ENCODE measurements at places on chromosomes 1 and 21. TPM values are rescaled to one million over a fixed set of nuclear protein-coding genes. Genes with fewer than 3 reads are reported as not detected.

DNA sequence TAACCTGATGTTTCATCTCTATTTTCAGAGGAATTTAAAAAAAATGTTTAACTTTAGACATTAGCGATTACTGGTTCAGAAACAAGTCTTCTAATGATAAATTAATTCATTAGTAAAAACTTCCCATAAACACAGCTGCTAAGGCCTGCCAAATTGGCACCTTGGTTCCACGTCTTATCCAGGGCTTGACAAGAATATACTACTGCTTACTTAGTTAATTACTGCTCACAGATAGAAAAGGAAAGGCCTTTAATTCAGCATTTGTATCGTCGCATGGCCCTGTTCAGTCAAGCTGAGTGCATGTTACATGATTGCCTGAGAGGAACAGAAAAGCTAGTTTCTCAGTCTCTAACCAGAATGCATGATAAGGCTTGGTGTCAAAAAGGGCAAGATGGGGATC lies 84.6 kb downstream of the ADGRL2 start:
- peaks cover 31% of the 10 kb centered on the region for H3K4me1 ChIP-seq
- peaks cover 2% of the 10 kb centered on the region for H3K36me3 ChIP-seq
- H3K4me3 ChIP-seq, result no peak overlapping the region
- no peaks in the 10 kb centered on the region for H3K27me3 ChIP-seq
- no peak overlapping the region for H3K27ac ChIP-seq

The FCRLA gene
- total RNA-seq, result not detected

The CAPN8 gene
- total RNA-seq, result not detected

The ASCL5 gene
- not detected for total RNA-seq

- H3K36me3 ChIP-seq, result peaks cover 6% of the 10 kb centered on the region
- peaks cover 12% of the 10 kb centered on the region for H3K4me1 ChIP-seq
- DNase-seq, result no peak
- H3K4me3 ChIP-seq, result no peak overlapping the region
- no peaks in the 10 kb centered on the region for H3K27me3 ChIP-seq
Observed at GRCh38 chr21:16587141-16587581, 857.4 kb downstream of the USP25 start.

DNA sequence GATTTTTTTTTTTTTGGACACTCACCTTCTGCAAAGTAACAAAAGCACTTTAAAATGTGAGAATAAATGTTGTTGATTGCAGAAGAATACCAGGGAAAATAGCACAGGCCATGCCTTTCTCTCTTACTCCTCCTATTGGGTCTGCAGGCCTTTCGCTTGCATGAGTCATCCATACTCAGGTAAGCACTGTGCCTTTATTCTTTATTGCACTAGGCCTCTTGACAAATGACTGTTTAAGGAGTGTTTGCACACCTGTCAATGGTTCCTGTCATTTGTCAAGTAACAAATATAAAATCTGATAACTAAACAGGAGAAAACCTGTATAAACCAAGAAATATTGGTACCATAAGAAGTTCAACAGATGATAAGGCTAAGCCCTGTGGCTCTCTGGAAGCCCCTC lies 106.5 kb downstream of the RGS7 start:
- H3K27ac ChIP-seq, result no peak overlapping the region
- no peak for DNase-seq
- no peaks in the 10 kb centered on the region for H3K27me3 ChIP-seq
- H3K36me3 ChIP-seq, result no peaks in the 10 kb centered on the region
- peaks cover 3% of the 10 kb centered on the region for H3K4me1 ChIP-seq

The CD247 gene
- 0.36 TPM for total RNA-seq

The SPRR2B gene
- total RNA-seq, result not detected

The LPAR3 gene
- 0.99 TPM for total RNA-seq

- peak overlapping the region; percentile 65 for H3K27ac ChIP-seq
- no peak overlapping the region for H3K4me3 ChIP-seq
- H3K4me1 ChIP-seq, result peaks cover 10% of the 10 kb centered on the region
- H3K36me3 ChIP-seq, result peaks cover 61% of the 10 kb centered on the region
Observed at GRCh38 chr1:200659269-200659668, 10.4 kb downstream of the DDX59 start.

GRCh38 chr21:39555911-39556590 lies 56.7 kb upstream of the B3GALT5 start:
- no peaks in the 10 kb centered on the region for H3K36me3 ChIP-seq
- DNase-seq, result no peak
- no peak overlapping the region for H3K27ac ChIP-seq
- no peaks in the 10 kb centered on the region for H3K27me3 ChIP-seq
- no peak overlapping the region for H3K4me3 ChIP-seq
- H3K4me1 ChIP-seq, result no peaks in the 10 kb centered on the region

The ATP1A2 gene
- total RNA-seq, result 0.54 TPM

DNA sequence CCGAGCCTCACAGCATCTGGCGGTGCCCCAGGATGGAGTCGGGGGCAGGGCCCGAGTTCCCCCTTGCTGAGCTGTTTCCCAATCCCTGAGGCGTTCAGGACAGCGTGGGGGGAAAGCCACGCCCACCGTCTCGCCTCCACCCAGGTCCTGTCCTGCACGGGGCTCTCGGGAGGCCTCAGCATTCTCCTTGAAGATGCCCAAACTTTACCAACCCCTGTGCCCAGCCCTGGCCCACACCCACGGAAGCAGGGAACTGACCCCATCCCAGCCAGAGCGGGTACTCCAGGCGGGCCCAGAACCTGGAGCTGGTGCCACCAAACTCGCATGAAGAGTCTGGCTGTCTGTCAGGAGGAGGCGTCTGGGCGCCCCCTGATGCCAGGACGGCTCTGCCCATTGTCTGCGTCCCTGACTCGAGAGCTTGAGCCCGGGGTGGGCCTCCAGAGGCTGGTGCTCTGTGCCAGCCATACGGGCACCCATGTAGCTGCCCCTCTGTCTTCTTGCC lies 35.3 kb upstream of the POFUT2 start:
- H3K36me3 ChIP-seq, result no peaks in the 10 kb centered on the region
- no peak for DNase-seq
- peaks cover 8% of the 10 kb centered on the region for H3K4me1 ChIP-seq
- no peaks in the 10 kb centered on the region for H3K27me3 ChIP-seq
- no peak overlapping the region for H3K27ac ChIP-seq

DNA sequence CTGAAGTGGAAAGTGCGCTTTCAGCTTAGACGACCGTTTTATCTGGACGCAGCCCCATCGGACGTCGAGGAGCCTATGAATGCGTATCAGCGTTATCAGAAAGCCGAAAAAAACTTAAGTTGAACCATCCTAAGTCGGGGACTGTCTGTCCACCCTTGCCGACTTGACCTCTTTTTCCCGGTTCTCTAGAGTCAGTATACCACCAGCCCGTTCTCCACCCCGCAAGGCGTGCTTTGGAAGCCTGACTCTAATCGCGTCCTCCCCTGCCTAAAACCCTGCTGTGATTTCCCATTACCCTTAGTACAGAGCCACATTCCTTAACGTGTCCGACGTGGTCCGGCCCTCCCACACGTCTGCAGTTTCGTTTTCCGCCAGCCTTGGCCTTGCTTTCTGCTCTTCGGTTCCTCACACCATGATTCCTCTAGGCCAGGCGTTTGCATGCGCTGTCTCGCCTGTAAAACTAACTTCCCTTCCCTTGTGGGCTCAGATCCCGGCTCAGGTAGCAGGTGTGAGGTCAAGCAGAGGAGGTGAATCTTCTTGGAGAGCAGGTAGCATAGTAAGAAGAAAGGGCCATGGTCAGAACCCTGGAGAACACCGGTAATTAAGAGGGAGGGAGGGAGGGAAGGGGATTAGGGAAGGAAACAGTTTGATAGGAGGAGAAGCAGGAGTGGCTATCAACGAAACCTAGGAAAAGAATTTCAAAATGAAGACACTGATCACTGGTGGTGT lies 865 bp downstream of the ADPRS start:
- H3K27ac ChIP-seq, result peak overlapping the region; percentile 95
- H3K36me3 ChIP-seq, result peaks cover 4% of the 10 kb centered on the region
- DNase-seq, result no peak
- peaks cover 17% of the 10 kb centered on the region for H3K4me1 ChIP-seq
- H3K4me3 ChIP-seq, result peak overlapping the region; percentile 81

The SYPL2 gene
- total RNA-seq, result 0.14 TPM

The ZNF648 gene
- total RNA-seq, result 0.23 TPM

The HCRTR1 gene
- 0.98 TPM for total RNA-seq

The NTMT2 gene
- not detected for total RNA-seq

GRCh38 chr1:43834280-43835081 lies 99.1 kb upstream of the ARTN start:
- no peaks in the 10 kb centered on the region for H3K27me3 ChIP-seq
- H3K27ac ChIP-seq, result no peak overlapping the region
- H3K36me3 ChIP-seq, result peaks cover 4% of the 10 kb centered on the region

- no peak overlapping the region for H3K4me3 ChIP-seq
- H3K36me3 ChIP-seq, result no peaks in the 10 kb centered on the region
- H3K4me1 ChIP-seq, result no peaks in the 10 kb centered on the region
- no peak overlapping the region for H3K27ac ChIP-seq
Observed at GRCh38 chr1:191831572-191831971, 326.7 kb upstream of the RGS18 start.

DNA sequence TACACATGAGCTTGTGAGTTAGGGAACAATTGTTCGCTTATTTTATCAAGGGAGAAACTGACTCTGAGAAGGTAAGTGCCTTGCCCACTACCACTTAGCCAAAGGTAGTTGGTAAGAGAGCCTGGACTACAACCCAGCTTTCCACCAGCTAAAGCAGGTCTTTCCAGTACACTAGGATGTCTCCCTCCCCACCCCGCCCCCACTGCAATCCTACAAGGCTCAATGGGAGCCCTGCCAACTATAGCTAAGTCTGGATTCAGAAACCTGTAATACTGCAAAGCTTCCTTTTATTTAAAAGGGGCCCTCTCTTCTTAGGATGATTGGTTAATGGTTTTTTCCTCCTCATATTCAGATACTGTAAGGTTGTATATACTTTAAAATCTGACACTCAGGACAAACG lies 102.0 kb upstream of the C8B start:
- H3K36me3 ChIP-seq, result no peaks in the 10 kb centered on the region
- H3K4me3 ChIP-seq, result no peak overlapping the region
- peak overlapping the region; percentile 55 for H3K27ac ChIP-seq
- DNase-seq, result peak; percentile 27
- no peaks in the 10 kb centered on the region for H3K27me3 ChIP-seq

GRCh38 chr1:226131639-226132038 lies 54.9 kb downstream of the ACBD3 start:
- H3K4me3 ChIP-seq, result no peak overlapping the region
- H3K4me1 ChIP-seq, result peaks cover 22% of the 10 kb centered on the region
- no peak overlapping the region for H3K27ac ChIP-seq
- no peak for DNase-seq

DNA sequence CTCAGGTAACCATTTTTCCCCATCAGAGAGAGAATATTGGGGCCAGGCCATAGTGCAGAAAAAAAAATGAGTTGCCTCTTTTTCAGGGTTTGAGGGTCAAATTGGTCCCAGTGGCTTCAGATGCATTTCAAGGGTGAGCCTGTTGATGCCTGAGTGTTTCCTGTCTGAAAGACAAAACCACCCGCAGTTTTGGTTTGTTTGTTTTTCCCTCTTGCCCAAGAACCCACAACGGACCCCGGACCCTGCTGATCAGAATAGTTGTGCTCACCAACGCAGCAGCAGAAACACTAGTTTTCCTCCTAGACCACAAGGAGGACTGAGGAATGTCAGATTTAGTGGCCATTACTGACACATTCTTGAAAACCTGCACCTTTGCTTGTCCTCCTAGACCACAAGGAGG lies 1433.1 kb downstream of the PLA2G4A start:
- no peak overlapping the region for H3K4me3 ChIP-seq
- H3K27me3 ChIP-seq, result no peaks in the 10 kb centered on the region
- H3K27ac ChIP-seq, result no peak overlapping the region
- H3K36me3 ChIP-seq, result peaks cover 7% of the 10 kb centered on the region

GRCh38 chr1:180234369-180235076 lies 4.5 kb downstream of the LHX4 start:
- H3K4me3 ChIP-seq, result no peak overlapping the region
- H3K27ac ChIP-seq, result no peak overlapping the region
- H3K36me3 ChIP-seq, result no peaks in the 10 kb centered on the region
- peaks cover 17% of the 10 kb centered on the region for H3K4me1 ChIP-seq

The TRIM58 gene
- total RNA-seq, result 0.91 TPM

DNA sequence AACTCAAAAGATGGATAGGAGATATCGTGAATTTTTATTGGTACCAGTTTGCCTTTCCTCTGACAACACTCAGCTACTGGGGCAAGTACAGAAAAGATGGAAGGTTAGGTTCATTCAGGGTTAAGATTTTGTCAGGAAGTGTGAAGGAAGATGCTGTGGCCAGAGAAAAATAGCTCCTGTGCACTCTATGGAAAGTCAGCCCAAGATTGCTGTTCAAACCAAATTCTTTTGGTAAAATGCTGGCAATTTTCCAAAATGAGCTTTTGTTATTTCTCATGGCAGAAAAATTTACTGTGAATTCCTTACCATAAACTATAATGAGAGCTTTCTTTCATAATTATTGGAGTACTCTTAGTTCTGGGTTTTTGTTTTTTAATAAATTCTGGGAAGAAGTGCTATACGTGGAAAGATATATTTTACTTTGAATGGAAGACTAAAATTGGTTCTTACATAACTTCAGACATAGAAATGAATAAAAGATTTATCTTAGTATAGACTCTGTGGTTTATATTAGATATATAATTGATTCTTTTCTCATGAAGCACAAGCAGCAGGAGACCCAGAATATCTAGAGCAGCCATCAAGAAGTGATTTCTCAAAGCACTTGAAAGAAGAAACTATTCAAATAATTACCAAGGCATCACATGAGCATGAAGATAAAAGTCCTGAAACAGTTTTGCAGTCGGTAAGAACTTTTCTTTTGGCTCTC lies 112.2 kb downstream of the USP25 start:
- peaks cover 2% of the 10 kb centered on the region for H3K36me3 ChIP-seq
- DNase-seq, result no peak
- H3K4me1 ChIP-seq, result peaks cover 9% of the 10 kb centered on the region
- H3K27ac ChIP-seq, result no peak overlapping the region

The THRAP3 gene
- 117 TPM for total RNA-seq

GRCh38 chr21:37257967-37258877 lies 8.9 kb downstream of the VPS26C start:
- H3K4me1 ChIP-seq, result peaks cover 25% of the 10 kb centered on the region
- H3K36me3 ChIP-seq, result no peaks in the 10 kb centered on the region
- peak; percentile 74 for DNase-seq

DNA sequence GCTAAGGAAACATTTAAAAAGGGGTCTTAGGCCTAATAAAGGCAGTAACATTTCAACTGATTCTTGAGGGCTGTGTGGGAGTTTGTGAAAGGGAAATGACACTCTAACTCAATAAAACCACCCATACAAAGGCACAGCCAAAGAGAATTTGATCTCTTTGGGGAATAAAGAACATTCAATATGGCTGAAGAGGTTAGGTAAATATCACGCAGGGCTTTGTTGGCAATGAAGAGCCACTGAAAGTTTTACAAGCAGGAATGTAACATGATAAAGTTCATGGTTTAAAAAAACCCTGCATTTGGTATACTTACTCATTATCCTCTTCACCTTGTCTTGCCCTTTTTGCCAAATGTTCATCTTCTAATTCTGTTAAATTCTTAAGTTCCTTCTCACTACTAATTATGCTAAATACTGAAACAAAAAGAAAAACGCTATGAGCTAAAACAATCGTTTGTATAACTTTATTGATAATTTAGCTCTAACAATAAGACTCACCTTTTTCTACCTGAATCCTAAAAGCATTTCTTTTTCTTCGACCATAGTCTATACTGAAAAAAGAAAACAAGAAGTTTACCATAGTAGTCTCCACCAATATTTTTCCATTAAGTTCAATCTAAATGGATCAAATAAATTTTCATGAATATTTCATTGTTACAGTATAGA lies 12.5 kb downstream of the NVL start:
- H3K27me3 ChIP-seq, result no peaks in the 10 kb centered on the region
- H3K27ac ChIP-seq, result no peak overlapping the region
- peaks cover 10% of the 10 kb centered on the region for H3K36me3 ChIP-seq
- H3K4me1 ChIP-seq, result no peaks in the 10 kb centered on the region
- DNase-seq, result no peak

GRCh38 chr1:161439280-161440232 lies 65.7 kb upstream of the FCGR2A start:
- H3K27me3 ChIP-seq, result peaks cover 66% of the 10 kb centered on the region
- DNase-seq, result no peak

The VANGL2 gene
- 55.5 TPM for total RNA-seq

Measured in mesothelial cell of epicardium (in vitro differentiated cells).